ENCODE measurements at places on chromosomes 1 and 21.

- no peak for DNase-seq
These were observed 875.8 kb downstream of the USP25 start for GRCh38 chr21:16605597-16605996.

DNA sequence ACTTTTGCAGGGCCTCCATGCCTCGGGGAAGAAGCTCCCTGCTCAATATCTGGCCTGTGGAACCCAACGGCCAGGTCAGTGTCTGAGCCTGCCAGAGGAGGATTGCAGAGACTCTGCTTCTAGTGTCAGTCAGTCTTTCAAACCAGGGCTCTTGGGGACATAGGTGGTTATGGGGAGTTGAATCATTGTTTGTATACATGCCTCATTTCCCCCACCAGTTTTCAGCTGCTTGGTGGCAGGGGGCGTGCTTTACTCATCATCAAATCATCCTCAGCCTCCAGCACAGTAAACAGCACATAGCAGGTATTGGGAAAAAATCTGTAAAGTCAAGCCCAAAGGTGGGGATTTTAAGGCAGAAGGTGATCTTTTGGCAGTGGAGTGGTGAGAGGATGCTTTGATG lies 17.4 kb upstream of the FAM89A start:
- DNase-seq: no peak

- no peak for DNase-seq
These were observed 50.8 kb downstream of the TOMM20 start for GRCh38 chr1:235077571-235078479.

DNA sequence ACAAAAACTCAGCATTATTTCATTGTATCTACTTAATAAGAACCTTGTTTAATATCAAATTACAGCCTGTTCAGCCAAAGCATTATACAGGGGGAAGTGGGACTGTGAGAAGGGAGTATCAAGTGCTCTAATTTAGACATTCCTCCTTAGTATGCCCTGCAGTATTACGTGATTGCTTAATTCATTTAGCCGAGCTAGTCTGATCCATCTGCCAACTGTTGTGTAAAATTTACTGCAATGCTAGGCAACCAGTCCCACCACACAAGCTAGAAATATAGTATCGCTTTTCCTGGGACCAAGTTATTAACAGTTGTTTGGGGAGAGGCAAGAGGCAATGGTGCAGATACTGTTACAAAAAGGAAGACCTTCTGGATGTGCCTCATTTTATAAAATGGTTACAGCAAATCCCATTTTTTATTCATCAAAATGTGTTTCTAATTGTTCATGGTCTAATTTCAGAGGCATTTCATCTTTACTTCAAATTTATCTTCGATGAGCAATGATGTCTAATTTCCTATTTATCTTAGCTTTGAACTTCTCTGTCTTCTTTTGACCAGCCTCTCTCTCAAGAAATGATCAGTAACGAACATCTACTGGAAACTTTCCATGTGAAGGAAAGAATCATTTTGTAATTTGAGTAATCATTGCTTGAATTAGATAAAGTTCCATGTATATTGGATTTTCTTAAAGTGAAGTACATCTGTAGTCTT lies 283.3 kb downstream of the DUSP10 start:
- DNase-seq: no peak

DNA sequence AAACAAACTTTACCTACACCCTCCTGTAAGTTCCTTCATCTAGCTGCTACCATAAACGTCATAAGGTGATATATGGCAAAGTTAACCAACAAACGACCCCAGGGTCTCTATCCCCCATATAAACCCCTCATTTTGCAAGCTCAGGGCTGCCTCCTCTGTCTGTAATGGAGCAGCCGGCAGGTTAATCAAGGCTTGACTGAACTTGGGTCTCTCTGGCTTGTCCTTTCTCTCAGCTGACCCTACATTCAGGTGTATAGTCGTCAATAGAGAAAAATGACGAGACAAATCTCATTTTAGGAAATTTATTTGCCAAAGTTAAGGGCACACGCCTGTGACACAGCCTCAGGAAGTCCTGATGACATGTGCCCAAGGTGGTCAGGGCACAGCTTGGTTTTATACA lies 67.4 kb downstream of the WDR4 start:
- DNase-seq: no peak

DNA sequence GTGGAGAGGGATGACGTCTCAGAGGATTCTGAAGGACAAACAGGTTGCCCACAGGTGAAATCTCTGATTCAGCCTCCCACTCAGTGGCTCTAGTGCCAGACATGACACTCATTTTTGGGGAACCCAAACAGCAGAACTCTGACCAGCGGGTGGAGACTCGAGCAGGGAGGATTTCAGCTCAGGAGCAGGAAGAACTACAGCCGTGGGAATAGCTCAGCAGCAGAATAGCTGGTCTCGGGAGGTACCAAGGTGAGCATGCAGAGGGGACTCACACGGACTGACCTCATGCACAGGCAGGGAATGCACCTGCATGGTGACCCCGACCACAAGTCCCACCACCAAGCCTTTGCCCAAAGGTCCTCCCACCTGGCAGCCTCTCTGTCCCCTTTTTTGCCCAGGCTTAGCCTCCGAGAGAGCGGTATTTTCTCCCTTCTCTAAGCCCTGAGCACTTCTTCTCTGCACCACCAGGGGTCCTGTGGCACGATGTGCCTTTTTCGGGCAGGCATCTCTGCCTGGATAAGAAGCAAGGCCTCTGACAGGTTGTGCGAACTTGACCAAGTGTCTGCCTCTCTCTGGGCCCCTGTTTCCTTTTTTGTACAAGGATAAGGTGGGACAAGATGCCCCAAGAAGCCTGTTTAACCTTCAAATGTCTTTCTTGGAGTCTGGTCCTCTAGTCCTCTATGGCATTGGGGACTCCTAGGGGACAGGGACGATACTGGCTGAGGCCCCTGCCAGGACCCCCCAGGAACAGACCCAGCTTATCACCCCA lies 8.8 kb upstream of the FGR start:
- peak; percentile 56 for DNase-seq

DNA sequence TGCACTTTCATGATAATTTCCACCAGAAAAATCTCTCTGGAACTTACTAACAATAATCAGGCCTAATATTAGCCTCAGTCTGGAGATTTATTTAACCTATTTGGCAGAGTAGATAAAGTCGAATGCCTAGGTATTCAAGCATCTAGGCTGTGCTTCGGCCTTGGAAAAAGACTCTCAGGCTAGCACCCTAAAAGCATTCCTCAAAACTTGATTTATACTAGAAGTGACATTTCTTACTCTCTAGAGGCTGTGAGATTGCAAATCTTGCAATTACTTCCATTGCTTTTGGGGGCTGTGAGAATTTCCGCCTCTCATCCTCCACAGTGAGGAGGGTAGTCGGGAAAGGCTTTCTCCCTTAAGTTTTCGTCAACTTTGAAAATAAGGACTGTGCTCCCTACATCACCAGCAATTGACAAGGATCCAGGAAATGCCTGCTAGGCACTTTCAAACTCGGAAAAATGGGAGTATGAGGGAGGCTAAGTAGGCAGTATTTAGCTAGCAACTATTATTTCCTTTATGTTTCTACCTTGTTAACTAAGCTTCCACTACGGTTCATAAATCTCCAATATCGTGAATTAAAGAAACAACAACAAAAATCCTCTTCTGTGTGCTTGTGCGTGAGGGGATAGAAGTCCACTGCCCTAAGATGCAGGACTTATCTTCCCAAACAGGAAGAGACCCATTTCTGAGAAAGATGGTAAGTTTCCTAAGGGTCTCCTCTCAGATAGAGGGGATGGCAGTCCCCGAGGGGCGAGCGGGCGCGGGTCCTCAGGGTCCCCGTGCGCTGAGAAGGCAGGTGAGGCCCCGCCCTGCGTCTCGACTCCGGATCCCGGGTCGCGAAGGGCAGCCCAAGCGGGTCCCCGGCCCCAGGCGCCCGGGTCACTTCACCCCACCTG lies 1.1 kb upstream of the LMO4 start:
- DNase-seq: no peak

DNA sequence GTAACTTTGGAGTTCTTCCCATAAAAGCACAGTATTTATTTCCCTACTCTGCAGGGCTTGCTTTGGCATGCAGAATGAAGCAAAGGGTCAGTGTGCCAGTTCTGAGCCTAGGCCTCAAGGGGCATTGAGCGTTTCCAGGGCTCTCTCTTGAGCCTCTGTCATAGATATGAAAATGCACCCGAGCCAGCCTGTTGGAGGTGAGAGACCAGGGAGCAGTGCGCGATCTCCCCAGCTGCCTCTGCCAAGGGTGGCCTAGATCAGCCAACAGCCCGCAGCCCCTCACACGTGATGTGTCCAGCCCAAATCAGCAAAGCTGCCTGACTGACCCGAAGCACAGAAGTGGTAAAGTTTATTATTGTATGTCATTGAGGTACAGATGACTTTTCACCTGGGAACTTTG lies 63.7 kb downstream of the TENT5C start:
- no peak for DNase-seq

- no peak for DNase-seq
These were observed 59.2 kb upstream of the MORC3 start for GRCh38 chr21:36260802-36261201.

DNA sequence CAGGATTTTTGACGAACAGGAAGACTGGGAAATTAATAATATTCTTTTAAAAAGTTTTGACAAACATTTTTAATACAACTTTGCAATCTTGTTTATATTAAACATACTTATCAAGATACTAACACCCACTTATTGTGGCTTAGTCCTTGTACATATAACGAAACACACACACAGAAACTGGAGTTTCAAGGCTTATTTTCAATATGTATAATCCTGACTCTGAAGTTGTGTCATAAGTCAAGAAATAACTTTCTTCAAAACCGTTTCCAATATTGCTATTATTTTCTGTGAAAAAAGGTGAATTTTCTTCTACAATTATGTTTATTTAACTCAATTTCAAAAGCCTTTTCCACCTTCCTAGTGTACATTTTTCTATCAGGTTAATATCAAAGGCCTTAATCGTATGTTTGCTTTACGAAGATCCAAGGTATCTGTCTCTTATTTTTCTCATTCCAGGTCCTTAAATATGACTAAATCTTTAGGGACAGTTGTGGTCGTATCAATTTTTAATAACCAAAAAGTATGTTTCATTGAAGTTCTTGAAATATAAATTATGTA lies 1.8 kb downstream of the CDKN2C start:
- no peak for DNase-seq

- DNase-seq: no peak
These were observed 24.9 kb downstream of the CSMD2 start for GRCh38 chr1:34140011-34140676.

GRCh38 chr1:225446595-225446960 lies 18.7 kb upstream of the LBR start:
- DNase-seq: no peak

- no peak for DNase-seq
These were observed 156.0 kb downstream of the PGBD5 start for GRCh38 chr1:230270185-230270558.

GRCh38 chr1:212235857-212236256 lies 49.4 kb upstream of the PPP2R5A start:
- DNase-seq: no peak

DNA sequence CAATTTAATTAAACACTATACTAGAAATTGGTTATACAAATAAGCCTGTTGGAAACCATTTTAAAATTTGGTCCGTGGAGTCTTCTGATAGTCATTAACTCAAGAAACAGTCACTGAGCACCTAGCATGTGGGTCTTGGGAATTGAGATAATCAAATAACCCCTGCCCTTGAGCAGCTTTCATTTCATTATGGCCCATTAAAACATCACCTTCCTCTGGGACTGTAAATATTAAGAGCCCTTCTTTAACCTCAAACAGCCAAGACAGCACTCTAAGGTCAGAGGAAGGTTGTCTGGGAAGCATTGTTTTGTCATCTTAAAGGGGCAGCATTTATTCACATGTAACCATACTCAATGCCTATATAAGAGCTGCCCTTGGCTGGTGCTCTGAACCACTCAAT lies 610.3 kb upstream of the USP24 start:
- no peak for DNase-seq

DNA sequence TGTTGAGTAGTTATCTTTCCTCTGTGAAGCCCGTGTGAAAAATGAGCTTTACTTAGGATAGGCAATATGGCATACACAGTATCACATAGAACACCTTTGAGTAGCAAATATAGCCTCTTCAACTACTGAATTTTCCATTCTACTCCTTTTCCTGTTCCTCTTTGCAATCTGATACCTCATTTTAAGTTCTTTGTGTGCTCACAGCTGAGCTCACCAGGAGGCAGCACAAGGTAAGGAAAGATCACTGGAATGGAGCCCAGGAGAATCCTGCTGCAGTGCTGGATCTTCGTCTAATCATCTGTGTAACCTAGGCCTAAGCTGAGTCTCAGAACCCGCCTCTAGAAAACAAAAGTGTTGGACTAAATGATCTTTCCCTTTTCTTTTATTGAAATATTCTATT lies 171.0 kb downstream of the LRRC40 start:
- no peak for DNase-seq

DNA sequence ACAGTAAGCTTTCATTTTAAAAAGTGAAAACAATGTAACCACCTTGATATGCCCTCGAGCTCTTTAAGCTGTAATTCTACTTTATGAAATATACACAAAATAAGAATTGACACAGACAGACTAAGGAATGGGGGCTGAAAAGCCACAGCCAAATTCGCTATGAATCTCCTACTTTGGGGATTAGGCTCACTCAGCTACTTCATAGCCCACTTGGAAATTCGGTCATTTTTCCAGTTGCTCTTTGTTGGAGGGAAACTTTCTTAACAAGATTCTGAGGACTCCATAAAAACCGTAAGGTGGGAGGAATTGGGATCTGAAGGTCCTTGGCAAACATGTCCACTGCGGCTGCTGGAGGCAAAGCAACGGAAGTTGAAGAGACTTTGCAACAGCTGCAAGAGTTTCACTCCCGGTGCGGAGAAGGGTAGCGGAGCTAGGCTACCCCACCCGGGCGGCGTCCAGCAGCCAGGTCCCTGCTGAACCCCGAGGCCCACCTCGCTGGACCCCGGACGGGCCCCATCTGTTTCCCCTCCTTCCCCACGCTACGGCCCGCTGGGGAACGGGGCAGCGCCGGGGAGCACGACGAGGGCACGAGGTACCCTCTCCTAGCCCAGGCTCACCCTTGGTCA lies 634 bp downstream of the MYCBP start:
- DNase-seq: peak; percentile 7

DNA sequence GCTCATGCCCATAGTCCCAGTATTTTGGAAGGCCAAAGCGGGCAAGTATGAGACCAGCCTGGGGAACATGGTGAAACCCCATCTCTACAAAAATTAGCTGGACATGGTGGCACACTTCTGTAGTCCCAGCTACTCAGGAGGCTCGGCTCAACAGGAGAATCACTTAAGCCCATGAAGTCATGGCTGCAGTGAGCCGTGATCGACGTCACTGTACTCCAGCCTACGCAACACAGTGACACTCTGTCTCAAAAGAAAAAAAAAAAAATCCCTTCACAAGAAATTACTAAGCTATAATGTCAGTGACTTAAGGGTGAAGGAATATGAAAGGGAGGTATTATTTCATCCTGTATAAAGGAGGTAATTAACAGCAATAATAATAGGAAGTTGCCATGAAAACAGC lies 99.8 kb downstream of the ACBD6 start:
- no peak for DNase-seq

All from T-helper 9 cell (primary cell).